ENCODE measurements at places on chromosomes 7 and 10.

DNA sequence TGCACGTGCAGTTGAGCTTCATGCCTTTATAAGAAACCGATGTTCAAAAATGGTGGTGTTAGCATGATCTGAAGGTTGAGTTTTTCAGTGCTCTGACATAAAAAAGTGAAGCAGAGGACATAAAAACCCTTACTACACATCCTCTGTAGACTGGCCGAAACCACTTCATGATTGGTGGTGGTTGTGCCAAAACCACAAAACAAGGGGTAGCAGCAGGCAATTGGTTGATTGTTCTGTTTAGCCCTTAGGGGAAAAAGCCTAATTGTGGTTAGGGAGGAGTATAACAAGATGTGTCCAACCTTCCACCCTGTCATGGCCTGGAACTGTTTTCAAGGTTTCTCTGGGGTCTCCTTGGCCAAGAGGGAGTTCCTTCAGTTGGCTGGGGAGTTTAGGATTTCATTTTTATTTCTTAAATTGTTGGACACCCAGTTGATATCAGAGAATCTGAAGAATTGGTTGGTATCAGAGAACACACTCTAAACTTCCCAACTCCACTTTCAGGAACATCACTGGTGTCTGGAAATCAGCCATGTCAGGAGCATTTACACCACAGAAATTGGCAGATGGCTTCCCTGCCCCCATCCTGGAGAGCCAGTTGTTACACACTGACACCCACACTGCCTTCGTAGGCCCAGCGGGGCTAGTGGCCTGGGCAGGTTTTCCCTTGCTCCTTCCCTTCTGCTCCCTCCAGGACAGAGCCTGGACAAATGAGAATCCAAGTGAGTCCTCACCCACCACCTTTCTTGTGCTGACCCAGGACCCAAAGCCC, 18.8 kb downstream of the MRPS24 start:
- no peak for DNase-seq

DNA sequence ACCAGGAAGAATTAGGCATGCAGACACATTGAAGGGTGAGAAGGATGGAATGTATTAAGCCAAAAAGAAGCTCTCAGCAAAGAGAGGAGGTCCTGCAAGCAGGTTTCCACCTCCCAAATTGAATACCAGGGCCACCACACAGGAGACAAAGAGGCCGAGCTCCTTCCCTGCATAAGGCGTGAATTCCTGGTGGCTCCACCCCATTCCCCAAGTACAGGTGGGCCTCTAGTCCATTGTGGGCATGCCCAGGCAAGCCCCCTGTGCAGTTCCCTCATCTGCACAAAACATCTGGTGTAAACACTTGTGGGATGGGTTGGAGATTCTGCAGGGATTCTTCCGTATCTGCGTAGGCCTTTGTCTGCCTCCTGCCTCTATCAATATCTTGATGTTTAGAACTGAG, 817.5 kb downstream of the NRG3 start:
- DNase-seq: no peak

DNA sequence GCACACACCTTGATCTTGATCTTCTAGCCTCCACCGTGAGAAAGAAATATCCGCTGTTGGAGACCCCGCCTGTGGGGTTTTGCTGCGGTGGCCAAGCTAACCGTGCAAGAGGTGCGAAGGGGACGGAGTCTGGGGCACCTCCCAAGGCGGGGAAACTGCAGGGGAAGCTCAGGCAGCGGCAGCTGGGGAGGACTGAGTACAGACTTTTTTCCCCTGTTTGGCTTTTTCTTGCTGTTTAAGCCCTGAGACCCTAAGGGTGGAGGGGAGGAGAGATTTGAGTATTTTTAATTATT, 108.0 kb downstream of the DNAJB6 start:
- no peak for DNase-seq

GRCh38 chr7:83976302-83976701, 218.3 kb downstream of the SEMA3A start:
- no peak for DNase-seq

Data from WTC11 (cell line).